SK-N-MC (cell line): ENCODE measurements at places on chromosomes 4 and X.

DNA sequence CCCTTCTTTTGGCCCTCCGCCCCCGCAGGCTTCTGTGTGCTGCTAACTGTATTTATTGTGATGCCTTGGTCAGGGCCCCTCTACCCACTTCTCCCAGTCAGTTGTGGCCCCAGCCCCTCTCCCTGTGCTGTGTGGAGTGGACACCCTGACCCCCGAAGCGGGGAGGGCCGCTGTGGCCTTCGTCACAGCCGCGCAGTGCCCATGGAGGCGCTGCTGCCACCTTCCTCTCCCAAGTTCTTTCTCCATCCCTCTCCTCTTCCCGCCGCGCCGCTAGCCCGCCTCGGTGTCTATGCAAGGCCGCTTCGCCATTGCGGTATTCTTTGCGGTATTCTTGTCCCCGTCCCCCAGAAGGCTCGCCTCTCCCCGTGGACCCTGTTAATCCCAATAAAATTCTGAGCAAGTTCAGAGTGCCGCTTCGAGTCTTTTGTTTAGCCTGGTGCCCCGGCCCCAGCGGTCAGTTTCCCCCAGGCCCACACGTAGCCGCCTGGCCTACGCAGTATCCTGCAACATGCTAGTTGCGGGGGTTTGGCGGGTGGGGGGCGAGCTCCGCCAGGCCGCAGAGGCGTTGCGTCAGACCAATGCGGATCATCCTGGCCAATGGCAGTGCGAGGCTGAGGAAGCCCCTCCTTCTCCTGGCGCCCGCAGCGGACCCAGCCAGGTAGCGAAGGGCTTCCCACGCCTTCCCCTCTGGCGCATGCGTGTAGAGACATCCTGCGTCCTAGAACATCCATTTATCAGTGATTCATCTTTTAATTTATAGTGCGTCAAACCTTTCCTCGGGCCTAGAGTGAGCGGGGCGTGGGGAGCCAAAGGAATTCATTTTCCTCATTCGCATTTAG, 5.6 kb upstream of the KANTR start:
- DNase-seq: no peak

GRCh38 chr4:174464949-174465348, 57.3 kb downstream of the HPGD start:
- DNase-seq: no peak

DNA sequence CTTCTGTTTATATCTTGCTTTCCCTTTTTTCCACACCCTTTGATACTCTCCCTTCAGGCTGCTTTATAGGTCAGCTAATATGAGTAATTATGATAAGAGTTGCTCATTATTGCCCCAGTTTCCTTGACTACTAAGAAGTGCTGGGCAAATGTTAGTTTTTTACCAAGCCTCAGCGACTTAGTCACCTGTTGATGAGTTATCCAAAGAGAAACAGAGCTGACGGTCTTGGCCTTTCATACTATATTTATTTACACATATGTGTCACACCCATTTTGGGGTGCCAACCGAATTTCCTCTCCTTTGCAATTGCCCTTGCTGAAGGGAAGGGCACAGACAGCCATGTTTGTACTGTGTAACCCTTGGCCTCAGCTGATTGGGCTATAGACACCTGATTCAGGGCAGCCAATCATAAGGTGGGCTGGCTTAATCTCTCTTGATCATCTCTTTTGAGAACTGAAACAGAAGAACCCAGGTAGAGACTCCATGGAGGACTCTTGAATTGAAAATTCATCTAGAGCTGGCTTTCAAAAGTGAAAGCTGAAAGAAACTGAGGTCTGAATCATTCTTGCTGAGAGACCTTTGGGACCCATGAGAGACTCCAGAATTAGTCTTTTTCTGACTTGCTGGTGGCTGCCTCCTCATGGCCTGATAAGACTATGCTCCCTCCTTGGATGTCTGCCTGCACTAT, 111.7 kb upstream of the RPS6KA3 start:
- DNase-seq: no peak

GRCh38 chrX:16320765-16321355, 153.6 kb downstream of the MAGEB17 start:
- no peak for DNase-seq

- DNase-seq: no peak
These were observed 24.9 kb downstream of the GLRA2 start for GRCh38 chrX:14554131-14554715.

- no peak for DNase-seq
These were observed 331.3 kb downstream of the GRXCR1 start for GRCh38 chr4:43223820-43224219.

DNA sequence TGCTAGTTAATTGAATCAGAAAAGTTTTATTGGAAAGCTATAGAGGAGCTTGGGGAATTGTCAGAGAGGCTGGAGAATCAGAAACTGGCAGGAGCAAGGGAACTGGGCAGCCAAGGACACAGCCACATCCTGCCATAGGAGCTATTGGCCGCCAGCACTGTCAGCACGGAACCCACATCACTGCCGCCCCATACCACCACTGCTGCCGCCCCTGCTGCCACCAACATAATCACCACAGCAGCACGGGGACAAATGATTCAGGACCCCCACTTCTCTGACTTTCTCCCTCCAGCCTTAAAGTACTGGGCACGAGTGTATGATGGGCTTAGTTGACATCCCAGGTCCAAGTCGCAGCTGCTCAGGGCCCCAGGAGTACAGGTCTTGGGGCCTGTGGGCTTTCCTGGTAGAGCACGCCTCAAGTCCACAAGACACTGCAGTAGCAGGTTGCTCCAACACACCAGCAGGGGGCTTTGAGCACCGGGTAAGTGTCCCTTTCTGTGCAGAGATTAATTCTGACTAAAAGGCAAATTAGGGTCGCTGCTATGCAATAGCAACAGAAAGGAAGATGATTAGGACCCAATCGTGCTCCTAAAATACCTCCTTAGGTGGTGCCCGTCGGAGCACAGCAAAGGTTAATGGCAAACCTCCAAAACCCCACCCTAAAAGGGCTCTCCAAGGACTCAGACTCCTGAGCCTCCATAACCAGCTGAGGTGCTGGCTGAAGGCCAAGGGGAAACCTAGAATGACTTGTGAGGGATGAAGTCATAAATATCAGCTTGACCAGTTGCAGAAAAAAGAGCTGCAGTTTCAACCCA, 6.9 kb downstream of the PJA1 start:
- DNase-seq: no peak

DNA sequence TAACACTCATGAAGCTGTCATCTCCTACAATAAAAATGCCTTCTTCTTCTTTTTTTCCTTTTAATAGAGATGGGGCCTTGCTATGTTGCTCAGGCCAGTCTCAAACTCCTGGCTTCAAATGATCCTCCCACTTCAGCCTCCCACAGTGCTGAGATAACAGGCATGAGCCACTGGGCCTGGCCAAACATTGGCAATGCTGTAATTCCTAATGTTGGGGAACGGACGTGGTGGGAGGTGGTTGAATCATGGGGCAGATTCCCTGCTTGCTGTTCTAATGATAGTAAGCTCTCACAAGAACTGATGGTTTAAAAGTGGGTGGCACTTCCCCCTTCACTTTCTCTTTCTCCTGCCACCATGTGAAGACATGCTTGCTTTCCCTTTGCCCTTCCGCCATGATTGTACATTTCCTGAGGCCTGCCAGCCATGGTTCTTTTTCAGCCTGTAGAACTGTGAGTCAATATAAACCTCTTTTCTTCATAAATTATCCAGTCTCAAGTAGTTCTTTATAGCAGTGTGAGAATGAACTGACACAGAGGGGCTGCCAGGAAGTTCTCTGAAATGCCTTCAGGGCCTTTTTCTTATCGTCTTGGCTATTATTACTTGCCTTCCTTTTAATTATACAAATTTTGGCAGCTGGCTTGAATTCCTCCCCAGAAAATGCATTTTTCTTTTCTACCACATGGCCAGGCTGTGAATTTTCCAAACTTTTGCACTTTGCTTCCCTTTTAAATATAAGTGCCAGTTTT, 93.0 kb downstream of the CENPC start:
- peak; percentile 39 for DNase-seq

DNA sequence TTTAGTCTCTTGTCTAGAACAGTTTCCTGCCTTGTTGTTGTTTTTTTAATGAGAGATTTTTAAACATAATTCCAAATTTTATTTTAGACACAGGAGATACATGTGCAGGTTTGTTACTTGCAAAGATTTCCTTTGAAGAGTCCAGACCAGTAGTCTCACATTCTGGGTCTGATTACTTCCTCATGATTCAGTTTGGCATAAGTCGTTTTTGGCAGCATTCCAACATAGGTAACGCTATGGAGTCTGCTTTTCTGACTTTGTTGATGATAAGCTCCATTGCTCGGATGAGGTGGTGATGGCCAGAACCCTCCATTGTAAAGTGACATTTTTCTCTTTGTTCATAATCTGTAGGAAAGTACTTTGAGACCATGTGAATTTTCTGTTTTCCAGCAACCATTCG, 74.7 kb downstream of the CLCN4 start:
- DNase-seq: no peak

DNA sequence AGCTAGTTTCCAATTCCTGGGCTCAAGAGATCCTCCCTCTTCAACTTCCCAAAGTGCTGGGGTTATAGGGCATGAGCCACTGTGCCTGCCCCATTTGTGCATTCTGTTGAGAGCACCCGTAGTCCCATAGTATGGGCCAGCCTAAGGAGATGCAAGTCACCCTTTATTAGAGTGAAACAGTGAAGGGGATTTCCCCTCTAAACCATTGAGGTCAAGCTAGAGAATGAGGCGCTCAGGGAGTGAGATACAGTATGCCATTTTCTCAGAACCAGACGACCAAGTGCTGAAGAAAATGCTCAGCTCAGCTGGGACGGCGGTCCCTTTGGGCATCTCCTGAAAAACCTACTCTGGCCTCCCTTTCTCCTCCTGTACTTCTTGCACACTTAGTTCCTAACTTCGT, 18.7 kb downstream of the RNF4 start:
- no peak for DNase-seq

DNA sequence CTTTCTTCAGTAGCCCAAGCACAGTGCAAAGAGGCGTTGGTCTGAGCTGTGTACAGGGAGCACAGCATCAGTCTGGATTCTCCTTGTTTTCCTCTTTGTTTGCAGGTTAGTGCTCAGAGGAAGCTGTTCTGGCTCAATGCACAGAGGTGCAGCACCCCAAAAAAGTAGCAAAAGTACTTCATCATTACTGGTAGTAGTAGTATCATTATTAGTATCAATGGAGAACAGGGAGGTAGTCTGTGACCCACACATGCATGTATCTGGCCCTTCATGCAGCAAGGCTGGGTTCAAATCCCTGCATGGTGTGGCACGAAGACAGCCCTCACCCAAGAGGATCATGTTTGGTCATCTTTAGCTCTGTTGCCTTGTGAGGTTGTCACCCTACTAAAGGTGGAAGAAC, 68.7 kb downstream of the CXXC4 start:
- no peak for DNase-seq

GRCh38 chrX:136166221-136166855, 19.0 kb downstream of the FHL1 start:
- DNase-seq: no peak

- no peak for DNase-seq
These were observed 278.7 kb downstream of the RCHY1 start for GRCh38 chr4:75235359-75235951.

DNA sequence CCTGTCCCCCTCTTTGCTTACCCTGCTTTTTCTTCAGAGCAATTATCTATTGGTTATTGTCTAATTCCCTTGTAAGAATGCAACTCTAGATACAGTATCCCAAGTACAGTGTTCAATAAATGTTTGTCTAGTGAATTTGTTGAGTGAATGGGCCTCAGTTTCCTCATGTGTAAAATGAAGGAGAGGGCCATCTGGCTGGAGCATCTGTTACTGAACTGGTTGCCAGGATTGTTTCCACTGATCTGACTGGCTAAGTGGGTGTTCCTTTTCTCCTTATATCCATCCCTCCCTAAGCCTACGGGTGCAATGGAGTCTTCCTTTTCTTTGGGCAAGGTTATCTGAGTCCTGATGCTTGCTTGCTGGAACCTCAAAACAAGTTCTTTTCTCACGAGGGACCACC, 185.2 kb upstream of the RPS6KA3 start:
- no peak for DNase-seq

DNA sequence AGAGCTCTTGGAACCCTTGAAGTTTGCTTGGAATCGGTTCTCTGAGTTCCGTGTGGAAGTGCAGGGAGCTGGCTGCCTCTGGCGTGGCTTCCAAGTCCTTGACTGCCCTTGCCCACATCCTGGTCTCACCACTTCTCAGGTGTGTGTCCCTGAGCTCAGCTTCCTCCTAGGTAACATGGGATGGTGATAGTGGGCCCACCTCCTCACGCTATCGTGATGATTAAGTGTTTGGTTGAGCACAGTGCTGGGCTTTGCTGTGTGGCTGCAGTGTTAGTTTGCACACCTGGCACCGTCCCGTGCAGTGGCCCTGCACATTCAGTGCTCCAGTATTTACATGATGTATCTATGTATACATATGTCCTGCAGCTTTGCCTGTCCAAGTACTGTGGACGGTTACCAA, 81.5 kb downstream of the CLDN34 start:
- no peak for DNase-seq

GRCh38 chrX:67724359-67725110, 180.7 kb downstream of the AR start:
- DNase-seq: no peak

DNA sequence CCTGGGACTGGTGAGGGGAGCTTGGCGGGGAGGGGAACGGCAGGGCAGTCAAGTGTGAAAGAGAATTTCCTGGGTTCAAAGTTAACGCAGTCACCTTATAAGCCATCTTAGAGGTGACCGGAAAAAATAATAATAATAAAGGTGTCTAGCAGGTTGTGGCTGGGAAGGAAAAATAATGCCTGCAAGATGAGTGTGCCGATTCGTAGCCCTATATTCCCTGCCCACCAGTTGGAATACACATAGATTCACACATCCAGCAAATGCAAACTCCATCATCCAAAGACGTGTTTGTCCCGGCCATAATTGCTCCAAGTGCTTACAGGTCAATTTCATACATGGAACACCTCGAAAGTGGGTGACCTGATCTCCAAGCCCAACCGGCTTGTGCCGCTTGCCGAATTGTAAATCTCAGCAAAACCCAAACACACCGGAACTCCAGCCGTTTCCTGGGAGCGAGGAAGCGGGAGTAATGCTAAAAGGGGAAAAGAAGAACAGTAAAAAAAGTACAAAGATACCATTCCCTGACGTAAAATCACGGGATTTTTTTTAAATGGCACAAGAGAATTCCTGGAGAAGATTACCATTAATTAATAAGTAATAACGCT, 1.3 kb upstream of the FAT1 start:
- no peak for DNase-seq

- DNase-seq: no peak
These were observed 127.3 kb downstream of the MAD2L1 start for GRCh38 chr4:119939071-119939995.

GRCh38 chrX:155071694-155072280, 479 bp downstream of the BRCC3 start:
- DNase-seq: no peak

DNA sequence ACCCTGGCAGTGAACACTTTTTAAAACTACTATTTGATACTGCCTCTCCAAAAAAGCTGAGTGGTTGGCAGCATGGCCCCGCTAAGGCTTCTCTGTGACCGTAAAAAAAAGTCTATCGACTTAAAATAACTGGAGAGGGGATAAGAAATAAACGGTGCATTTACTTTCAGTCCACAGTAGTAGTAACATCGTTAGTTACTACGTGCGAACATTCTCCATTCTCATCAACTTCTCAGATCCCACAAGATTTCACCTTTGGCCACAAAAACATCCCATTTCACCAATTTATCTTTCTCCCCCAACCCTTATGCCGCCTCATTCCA, 524 bp upstream of the EXOSC9 start:
- no peak for DNase-seq

- DNase-seq: no peak
These were observed 508.7 kb upstream of the HTR2C start for GRCh38 chrX:114075073-114075673.

GRCh38 chr4:145345401-145345800, 136.3 kb upstream of the SMAD1 start:
- no peak for DNase-seq
